Activated gamma-delta T cell treated with Interleukin-2 at 50 U/mL for 16 hours (primary cell): ENCODE measurements at places on chromosomes 16 and 17.
A peak's percentile ranks its signal among the peaks of the same experiment; 100 is the strongest.

GRCh38 chr17:42429726-42430447 lies 6.8 kb upstream of the CAVIN1 start:
- DNase-seq = no peak

DNA sequence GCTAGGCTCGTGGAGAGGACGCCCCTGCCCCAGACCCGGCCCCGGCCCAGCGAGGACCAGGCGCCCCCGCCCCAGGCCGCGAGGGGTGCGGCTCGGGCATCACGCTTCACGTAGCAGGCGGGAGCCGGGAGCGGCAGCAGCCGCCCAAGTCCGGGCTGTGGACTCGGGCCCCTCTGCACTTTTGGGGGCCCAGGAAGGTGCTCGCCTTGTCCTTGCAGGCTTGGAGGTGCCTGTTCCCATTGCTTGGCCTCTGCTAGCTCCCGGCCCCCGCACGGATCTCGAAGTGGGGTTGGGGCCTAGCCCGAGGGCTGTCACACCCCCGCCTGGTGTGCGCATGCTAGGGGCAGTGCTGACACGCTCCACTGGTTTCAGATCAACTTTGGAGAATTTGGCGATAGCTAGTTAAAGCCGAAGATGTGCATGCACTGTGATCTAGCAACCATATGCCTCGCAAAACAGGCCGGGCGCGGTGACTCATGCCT lies 55.7 kb downstream of the WSB1 start:
- no peak for DNase-seq

GRCh38 chr17:50679008-50679544 lies 28.6 kb downstream of the ANKRD40 start:
- no peak for DNase-seq

DNA sequence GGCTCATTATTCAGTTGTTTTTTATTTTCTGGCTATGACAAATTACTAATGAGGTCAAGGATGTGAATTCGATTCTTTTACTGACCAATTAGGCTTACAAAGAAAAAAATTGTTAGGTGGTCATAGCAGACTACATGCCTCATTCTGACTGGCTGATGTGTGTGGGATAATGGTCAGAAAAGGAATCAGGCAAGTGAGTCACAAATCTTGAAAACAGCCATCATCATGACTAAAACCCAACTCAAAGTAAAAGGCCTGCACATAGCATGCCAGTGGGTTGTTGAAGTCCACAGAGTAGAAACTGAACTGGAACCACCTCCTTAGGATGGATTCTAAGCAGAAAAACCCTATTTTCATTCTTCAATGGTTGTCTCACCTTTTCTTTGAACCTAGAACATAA lies 8.6 kb downstream of the RPGRIP1L start:
- DNase-seq = no peak

DNA sequence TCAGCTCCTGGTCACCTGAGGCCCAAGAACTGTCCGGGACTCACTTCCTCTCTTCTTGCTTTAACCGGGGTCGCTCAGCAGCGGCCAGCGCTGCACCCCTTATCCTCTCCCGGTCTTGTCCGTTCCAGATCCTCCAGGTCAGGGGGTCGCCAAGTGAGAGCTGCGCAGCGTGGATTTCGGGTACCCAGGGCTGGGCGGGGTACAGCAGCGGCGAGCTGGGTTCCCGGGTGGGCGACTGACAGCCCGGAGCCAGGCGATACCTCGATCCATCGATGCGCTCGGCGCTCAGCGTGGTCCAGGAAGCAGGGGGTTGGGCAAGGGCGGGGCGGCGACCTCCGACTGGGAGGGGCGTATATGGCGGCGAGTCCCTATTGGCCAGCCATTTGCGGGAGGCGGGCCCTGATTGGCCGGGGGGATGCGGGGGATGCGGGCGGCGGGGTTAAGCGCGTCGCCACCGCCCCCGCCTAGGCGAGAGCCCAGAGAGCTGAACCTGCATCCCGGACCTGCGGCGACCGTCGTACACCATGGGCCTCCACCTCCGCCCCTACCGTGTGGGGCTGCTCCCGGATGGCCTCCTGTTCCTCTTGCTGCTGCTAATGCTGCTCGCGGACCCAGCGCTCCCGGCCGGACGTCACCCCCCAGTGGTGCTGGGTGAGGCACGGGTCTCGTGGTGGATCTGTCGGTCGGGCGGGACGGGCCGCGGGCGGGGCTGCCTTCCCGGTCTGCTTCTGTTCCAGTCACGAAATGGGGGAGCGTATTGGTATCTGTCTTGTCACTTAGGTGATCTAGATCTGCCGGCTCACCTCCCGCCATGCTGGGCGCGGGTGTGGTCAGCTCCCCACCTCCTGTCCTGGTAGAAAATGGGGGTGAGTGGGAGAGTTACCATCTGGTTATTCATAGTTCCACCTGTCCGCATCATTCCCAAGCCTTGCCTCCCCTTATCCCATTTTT lies at the start of gene PLA2G15:
PLA2G15 (plus strand) TSS at position 471 of the 951 bp plus-strand sequence; CDS start at position 525, 54 bp downstream.
- DNase-seq = peak; percentile 96

GRCh38 chr17:41781404-41782110 lies 5.0 kb downstream of the JUP start:
- no peak for DNase-seq

DNA sequence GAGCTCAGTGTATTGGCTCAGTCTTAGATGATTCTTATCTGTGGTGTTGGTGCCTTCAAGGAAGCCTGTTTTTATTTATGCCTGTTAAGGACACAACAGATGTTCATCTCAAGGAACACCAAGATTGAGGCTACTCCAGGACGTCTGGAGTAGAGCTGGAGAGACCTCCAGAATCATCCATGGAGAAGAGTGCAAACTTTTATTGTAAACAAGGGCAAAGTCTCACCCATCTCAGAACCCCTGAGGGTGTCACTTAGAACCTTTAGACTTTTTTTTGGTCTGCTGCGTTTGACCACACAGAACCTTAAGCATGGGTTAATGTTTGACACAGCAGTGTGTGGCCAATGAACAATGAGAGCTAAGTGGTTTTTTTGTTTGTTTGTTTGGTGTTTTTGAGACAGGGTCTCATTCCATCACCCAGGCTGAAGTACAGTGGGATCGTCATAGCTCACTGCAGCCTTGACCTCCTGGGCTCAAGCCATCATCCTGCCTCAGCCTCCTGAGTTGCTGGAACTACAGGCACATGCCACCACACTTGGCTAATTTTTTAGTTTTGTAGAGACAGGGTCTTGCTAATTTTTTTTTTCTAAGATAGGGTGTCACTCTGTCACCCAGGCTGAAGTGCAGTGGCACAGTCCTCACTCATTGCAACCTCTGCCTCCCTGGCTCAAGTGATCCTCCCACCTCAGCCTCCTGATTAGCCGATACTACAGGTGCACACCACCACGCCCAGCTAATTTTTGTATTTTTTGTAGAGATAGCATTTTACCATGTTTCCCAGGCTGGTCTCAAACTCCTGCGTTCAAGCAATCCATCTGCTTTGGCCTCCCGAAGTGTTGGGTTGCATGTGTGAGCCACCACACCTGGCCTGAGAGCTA lies 16.3 kb downstream of the SLC47A1 start:
- no peak for DNase-seq
